HCEC 1CT (cell line): ENCODE measurements at places on chromosomes 1 and 21.
A peak's percentile ranks its signal among the peaks of the same experiment; 100 is the strongest.

DNA sequence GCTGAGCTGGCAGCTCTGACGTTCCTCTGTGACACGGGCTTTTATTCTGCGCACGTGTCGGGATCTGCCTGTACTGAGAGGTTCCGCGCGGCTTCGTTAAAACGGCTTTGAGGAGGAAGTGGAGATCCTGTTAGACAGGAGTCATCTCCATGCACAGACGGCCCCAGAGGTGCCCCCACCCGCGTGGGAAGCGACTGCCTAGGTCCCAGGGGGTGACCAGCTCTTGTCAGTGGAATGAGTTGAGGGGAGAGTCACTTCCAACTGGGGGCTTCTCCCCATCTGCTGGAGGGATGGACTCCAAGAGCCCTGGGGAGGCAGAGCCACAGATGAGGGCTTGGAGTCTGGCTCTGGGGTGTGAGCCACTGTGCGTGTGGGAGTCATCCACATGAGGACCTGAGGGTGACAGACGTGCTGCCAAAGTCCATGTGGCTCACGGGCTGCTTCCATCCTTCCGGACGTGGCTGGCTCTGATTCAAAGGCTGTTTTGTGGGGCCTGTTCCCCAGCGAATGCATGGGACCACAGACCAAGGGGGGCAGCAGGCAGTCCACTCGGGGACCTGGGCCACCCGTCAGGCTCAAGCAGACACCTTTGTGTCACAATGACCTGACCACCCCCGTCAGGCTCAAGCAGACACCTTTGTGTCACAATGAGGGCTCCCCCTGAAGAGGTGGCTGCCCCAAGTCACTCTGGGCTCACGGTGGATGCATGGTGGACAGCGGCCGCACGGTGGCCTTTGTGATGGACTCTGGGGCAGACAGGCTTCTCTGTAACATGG lies 26.8 kb downstream of the PTTG1IP start:
- no peak for DNase-seq

DNA sequence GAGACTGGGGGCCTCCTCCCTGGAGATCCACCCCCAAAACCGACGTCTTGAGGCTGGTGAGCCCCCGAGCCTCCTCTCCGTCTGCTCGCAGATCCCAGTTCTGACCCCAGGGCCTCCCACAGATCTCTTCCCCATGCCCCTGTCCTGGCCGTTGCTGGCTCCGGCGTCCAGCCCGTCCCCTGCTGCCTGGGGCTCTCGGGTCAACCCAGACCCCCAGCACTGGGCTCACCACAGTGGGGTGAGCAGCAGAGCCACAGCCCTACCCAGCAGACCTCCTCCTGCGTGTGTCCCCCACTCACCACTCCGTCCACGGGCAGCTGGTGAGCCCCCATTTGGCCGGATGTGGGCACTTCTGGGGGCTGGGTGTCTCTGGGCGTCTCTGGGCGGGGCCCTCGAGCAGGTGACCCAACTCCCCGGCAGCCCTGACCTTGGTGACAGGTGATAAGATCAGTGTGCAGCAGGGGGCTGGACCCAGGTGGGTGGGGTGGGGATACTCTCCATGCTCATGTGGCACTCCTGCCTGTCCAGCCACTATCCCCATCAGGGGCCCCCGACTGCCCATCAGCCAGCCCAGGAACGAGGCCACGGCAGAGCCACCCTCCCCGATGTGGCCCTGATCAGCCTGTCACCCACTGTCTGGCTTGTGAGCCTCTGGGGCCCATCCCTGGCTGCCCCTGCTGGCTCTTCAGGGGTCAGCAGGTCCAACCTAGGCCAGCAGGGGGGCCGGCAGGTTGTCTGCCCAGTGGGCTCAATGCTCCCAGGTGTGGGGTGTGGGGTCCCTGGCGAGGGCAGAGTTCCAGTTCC lies 709 bp downstream of the TNFRSF14 start:
- DNase-seq = no peak

- DNase-seq = no peak
These were observed 214.6 kb downstream of the GRIK1 start for GRCh38 chr21:29725025-29725736.

DNA sequence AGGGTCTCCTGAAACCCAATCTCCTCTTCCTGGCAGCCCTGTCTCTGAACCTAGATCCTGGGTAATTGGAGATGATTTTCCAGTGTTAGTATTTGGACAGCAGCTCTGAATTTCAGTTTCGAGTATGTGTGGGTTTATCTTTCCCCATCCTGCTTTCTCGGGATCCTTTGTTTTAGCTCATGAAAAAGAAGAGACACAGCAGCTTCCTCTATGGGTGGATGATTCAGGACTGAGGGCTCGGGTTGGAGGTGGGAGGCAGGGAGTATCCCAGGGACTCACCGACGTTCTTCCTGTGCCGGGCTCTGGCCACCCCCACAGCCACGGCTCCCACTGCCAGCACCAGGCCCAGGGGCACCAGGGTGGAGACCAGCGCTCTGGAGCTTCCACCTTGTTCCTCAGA lies 10.4 kb upstream of the FCMR start:
- no peak for DNase-seq

DNA sequence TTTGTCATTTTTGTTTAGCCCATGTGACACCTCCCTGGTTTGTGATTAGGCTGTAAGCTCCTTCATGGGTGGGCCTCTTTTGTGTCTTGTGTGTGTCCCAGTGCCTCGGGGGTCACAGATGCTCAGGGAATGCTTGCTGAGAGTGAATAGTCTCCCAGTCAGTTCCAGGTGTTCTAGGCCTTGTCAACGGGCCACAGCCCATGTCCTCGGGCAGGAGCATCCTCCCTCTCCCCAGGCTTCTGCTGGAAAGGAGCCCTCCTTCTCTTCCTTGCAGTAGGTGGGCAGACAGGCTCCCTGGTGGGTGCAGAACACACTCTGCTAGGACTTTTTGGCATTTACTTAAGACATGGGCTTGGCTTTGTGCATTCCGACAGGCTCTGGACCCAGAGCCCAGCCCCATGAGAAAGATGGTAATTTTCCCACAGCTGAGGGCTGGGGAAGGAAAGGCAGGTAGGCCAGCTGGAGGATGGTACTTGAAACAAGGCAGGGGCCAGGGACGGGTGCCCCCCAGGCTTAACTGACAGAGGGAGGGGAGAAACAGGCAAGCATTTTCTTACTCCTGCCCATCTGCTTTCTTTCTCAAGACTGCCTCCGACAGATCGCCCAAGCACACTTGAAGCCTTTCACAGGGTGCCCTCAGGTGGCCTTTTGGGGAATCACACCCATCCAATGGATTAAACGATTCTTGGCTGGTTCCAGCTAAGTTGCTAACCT lies 7.1 kb upstream of the CPLANE2 start:
- DNase-seq = peak; percentile 62

- no peak for DNase-seq
These were observed 880 bp downstream of the ALPL start for GRCh38 chr1:21510113-21510493.

- no peak for DNase-seq
These were observed 11.0 kb downstream of the NUDC start for GRCh38 chr1:26932531-26932930.

GRCh38 chr1:240496941-240497340 lies 115.0 kb downstream of the GREM2 start:
- no peak for DNase-seq

DNA sequence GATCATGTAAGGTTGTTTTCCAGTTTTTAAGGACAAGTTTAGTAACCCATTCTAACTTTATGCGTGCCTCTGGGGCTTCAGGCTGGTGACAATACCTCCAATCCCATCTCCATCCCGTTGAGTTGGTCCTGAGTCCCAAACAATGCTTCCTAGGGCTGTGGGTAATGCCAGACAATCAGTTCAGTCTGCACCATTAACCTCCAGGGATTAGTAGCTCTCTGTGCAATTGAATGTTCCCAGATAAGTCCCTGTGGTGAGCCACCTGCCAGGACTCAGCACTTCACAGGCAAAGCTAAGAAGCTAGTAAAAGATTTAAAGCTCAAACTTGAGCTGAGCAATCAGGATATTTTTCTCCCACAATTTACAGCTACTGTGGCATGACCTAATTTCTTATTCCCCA lies 462.2 kb upstream of the PTBP2 start:
- DNase-seq = no peak

DNA sequence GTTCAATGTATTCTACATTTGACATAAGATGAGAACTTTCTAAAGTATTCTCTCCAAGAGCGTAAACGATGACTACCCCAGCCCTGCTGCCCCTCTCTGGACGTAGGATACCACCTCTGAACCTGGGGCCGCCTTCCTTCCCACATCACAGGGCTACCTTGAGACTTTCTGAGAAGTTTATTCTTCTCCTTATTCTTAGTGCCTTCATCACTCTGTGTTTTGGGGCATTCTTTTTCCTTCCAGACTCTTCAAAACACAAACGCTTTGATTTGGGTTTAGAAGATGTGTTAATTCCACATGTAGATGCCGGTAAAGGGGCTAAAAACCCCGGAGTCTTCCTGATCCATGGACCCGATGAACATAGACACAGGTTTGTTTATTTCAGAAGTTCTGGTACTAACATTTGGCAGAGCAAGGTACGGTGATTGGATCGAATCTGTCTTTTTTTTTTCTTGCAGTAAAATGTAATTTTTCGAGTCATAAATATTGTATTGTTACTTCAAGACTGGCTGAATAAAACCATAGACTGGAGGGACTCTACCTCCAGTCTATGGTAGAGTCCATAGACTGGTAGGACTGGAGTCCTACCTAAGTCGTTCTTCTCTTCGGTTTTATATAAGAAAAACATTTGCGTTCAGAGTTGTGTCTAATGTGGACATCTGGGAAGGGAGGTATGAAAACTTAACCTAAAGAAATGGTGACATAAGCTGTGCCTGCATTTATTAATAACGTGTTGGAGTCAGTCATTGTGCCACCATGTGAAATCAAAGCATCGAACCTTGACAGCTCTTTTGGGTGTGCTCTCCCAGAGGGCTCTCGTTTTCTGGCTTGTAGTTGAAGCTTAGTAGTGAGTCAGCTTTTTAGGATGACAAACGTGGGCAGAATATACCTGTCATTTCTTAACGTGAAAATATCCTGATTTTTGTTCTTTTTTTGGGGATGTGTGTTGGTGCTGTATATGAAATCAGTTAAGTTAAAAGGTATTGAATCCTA lies 1.2 kb downstream of the MAN1A2 start:
- peak; percentile 18 for DNase-seq

DNA sequence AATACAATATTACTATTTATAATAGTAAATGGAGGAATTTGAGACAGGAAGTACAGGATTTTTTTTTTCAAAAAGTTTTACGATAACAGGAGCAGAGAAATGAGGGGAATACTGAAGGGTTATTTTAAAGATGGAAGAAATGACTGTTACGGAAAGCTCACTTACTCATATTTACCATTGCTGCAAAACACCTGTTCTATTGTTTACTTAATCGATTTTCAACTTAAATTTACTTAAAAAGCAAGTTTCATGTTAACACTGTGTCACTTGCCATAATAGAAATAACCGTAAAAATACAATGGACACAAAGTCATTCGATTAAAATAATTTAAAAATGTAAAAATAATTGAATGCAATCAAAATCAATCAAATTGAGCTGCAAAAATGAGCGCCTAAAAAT lies 3.4 kb upstream of the EXO1 start:
- DNase-seq = no peak
